ENCODE measurements at places on chromosomes 2 and 18.

GRCh38 chr2:73264332-73264606 is 20.0 kb downstream of the FBXO41 start:
- H3K27ac ChIP-seq, result no peak overlapping the region
- DNase-seq, result no peak
- H3K4me3 ChIP-seq, result no peak overlapping the region

GRCh38 chr2:157845081-157845480 is 31.0 kb downstream of the ACVR1 start:
- no peaks in the 10 kb centered on the region for H3K27me3 ChIP-seq
- no peak overlapping the region for H3K27ac ChIP-seq
- no peak for DNase-seq
- H3K4me3 ChIP-seq, result no peak overlapping the region
- no peaks in the 10 kb centered on the region for H3K36me3 ChIP-seq

DNA sequence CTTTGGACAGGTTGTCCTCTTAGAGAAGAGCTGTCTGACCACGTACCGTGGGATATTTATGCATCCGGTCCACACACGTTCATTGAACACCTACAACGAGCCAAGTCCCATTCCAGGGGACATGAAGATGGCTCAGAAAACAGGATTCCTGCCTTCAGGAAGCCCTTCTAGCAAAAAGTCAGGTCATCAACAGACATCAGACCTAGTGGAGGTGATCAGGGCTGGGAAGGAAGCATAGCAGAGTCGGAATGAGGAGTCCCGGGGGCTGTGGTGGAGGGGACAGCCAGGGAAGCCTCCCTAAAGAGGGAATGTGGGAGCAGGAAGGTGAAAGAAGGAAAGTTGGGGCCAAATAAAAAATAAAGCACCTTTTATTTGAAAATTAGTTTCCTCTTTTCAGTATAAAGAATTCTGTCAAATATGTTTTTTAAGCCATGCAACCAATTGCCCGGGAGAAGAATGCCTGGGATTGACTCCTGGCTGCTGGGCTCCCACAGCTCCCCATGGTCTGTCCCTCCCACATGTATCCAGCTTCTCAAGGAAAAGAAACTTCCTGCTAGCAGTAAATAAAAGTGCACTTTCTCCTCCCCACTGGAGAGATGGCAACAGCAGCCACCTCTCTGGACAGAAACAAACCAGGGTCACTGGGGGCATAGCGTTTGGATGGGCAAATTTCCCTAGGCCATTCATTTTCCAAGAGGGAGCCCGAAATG is 144.8 kb downstream of the SMAD7 start:
- no peak for DNase-seq
- H3K27ac ChIP-seq, result peak overlapping the region; percentile 20
- H3K4me1 ChIP-seq, result peaks cover 30% of the 10 kb centered on the region
- H3K27me3 ChIP-seq, result no peaks in the 10 kb centered on the region

DNA sequence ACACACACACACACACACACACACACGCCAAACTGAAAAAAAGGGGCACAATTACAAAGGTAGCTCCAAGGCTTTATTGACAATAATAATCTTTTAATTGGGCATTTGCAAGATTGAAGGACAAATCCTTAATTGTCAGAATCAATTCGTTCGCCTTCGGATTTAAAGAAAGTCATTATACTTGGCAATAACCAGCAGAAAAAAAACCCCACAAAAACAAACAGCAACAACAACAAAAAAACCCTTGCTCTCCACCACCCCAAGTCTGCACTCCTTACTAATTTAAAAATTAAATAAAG is 1.8 kb upstream of the HOXD8 start:
- DNase-seq, result peak; percentile 47
- H3K36me3 ChIP-seq, result peaks cover 7% of the 10 kb centered on the region
- H3K27ac ChIP-seq, result peak overlapping the region; percentile 93
- H3K4me1 ChIP-seq, result peaks cover 41% of the 10 kb centered on the region
- peaks cover 34% of the 10 kb centered on the region for H3K27me3 ChIP-seq
- peak overlapping the region; percentile 69 for H3K4me3 ChIP-seq

DNA sequence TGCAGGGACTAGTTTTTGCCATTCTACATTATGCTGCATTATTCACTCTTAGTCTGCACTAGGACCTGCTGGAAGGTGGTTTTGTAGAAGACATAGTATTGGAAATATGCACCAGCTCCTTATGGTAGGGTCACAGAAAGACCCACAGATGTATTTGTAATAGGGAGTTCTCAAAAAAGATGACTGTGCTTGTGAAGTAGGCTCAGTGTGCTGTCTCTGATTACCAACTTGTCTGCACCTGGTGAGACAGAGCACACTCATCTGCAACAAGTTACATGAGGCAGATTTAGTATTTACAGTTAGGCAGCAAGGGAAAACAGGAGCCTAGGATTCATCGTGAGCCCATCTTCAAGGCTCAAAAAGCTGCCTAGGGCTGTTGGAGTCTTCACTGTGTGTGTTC is 29.4 kb downstream of the RHBDD1 start:
- no peak overlapping the region for H3K27ac ChIP-seq
- H3K36me3 ChIP-seq, result no peaks in the 10 kb centered on the region
- H3K27me3 ChIP-seq, result no peaks in the 10 kb centered on the region
- H3K4me3 ChIP-seq, result no peak overlapping the region
- DNase-seq, result no peak

DNA sequence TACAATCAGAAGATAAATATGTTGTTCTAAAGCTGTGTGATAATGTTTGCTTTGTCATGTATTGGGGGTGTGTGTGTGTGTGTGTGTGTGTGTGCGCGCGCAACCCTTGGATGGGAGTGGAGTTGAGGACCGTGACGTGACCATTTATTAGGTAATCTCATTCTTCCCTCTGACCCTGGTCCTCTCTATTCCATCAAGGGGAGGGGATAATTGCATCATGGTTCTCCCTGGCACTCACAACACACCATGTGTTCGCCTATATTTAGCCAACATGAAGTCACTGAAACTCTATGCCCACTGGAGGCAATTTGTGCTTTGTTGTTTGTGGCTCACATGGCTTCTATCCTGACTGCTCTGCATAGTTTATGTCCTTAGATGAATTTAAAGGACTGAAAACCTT is 79.8 kb upstream of the LRPPRC start:
- no peaks in the 10 kb centered on the region for H3K4me1 ChIP-seq
- no peaks in the 10 kb centered on the region for H3K36me3 ChIP-seq
- DNase-seq, result no peak
- no peaks in the 10 kb centered on the region for H3K27me3 ChIP-seq
- H3K4me3 ChIP-seq, result no peak overlapping the region

- no peaks in the 10 kb centered on the region for H3K27me3 ChIP-seq
- peaks cover 5% of the 10 kb centered on the region for H3K36me3 ChIP-seq
- H3K4me1 ChIP-seq, result no peaks in the 10 kb centered on the region
- no peak overlapping the region for H3K27ac ChIP-seq
Observed at GRCh38 chr2:120265006-120265405, 12.4 kb downstream of the RALB start.

DNA sequence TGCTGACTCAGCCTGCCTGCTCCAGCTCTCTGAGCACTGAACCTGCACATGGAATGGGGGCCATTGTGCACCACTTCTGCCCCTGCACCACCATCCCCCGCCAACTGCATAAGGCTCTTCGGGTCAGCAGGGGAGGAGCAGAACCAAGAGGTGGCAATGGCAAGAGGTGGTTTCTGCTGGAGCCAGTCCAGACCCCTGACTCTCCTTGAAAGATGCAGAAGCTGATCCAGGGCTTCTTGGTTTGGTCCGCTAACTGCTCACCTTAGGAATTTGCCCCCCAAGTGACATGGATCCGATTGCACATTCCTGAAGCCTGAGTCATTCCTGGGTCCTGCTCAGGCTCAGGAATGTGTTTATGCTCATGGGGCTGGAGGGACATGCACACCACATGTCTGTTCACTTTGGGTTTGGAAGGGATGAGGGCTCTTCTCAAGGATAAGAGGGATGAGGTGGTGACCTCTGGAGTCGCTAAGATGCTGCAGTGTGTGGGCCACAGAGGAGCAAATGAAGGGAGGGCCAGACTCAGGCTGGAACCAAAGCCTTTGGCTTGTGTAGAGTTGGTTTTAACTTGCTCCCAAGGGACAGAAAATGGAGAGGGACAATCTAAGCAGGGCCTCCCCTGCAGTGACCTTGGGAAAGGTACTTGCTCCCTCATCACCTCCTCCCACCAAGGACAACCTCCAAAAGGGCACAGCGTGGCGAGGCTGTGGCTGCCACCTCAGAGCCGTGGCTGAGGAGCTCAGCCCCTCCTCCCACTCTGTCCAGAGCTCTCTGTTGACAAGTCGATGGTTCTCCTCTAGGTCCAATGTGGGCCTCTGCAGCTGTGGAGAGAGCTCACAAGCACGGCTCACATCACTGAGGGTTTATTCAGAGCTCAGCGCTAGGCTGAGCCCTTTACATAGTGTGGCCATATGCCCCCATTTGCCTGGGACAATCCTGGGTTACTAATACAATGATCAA is 66.2 kb downstream of the HS1BP3 start:
- H3K27ac ChIP-seq, result peak overlapping the region; percentile 29
- peaks cover 54% of the 10 kb centered on the region for H3K4me1 ChIP-seq
- no peak overlapping the region for H3K4me3 ChIP-seq
- H3K27me3 ChIP-seq, result no peaks in the 10 kb centered on the region
- no peaks in the 10 kb centered on the region for H3K36me3 ChIP-seq

GRCh38 chr2:230312638-230313037 is 14.4 kb upstream of the SP140L start:
- H3K27me3 ChIP-seq, result no peaks in the 10 kb centered on the region
- DNase-seq, result no peak
- H3K27ac ChIP-seq, result no peak overlapping the region
- H3K36me3 ChIP-seq, result no peaks in the 10 kb centered on the region

GRCh38 chr2:146227152-146228019 is 1617.4 kb upstream of the ACVR2A start:
- H3K27ac ChIP-seq, result no peak overlapping the region
- H3K4me1 ChIP-seq, result no peaks in the 10 kb centered on the region
- no peaks in the 10 kb centered on the region for H3K27me3 ChIP-seq
- H3K4me3 ChIP-seq, result no peak overlapping the region
- H3K36me3 ChIP-seq, result no peaks in the 10 kb centered on the region

GRCh38 chr2:134657650-134658250 is 61.0 kb downstream of the TMEM163 start:
- no peak for DNase-seq
- no peak overlapping the region for H3K27ac ChIP-seq
- H3K27me3 ChIP-seq, result no peaks in the 10 kb centered on the region
- H3K4me1 ChIP-seq, result no peaks in the 10 kb centered on the region

GRCh38 chr2:121966663-121967062 is 211.2 kb downstream of the TSN start:
- H3K4me1 ChIP-seq, result peaks cover 3% of the 10 kb centered on the region
- no peaks in the 10 kb centered on the region for H3K27me3 ChIP-seq
- H3K27ac ChIP-seq, result no peak overlapping the region
- H3K4me3 ChIP-seq, result no peak overlapping the region
- no peaks in the 10 kb centered on the region for H3K36me3 ChIP-seq

DNA sequence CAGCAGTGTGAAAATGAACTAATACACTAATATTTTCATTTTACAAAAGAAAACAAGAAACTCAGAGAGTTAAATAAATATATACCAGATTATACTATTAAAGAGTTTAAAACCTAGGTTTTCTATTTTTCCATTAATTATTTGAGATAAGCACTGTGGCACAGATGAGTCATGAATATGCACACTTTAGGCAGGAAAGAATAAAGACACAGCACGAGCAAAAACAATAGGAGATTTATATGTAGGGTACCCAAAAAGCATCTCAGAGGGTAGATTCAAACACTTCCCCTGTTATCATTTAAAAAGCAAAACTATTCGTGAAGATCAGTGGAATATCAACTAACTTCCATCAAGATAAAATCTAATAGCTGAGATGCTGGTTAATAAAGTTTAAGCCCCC is 430.6 kb downstream of the ERBB4 start:
- H3K4me1 ChIP-seq, result no peaks in the 10 kb centered on the region
- no peak for DNase-seq
- H3K27ac ChIP-seq, result no peak overlapping the region
- no peaks in the 10 kb centered on the region for H3K36me3 ChIP-seq
- no peak overlapping the region for H3K4me3 ChIP-seq
- no peaks in the 10 kb centered on the region for H3K27me3 ChIP-seq

GRCh38 chr2:142585785-142586184 is 291.7 kb upstream of the KYNU start:
- no peaks in the 10 kb centered on the region for H3K4me1 ChIP-seq
- no peaks in the 10 kb centered on the region for H3K27me3 ChIP-seq
- no peak overlapping the region for H3K27ac ChIP-seq
- no peak overlapping the region for H3K4me3 ChIP-seq
- H3K36me3 ChIP-seq, result no peaks in the 10 kb centered on the region

GRCh38 chr2:10824191-10824590 is 11.6 kb upstream of the PDIA6 start:
- peaks cover 8% of the 10 kb centered on the region for H3K4me1 ChIP-seq
- no peak overlapping the region for H3K4me3 ChIP-seq
- H3K27me3 ChIP-seq, result no peaks in the 10 kb centered on the region

- no peaks in the 10 kb centered on the region for H3K36me3 ChIP-seq
- H3K27me3 ChIP-seq, result peaks cover 3% of the 10 kb centered on the region
- H3K27ac ChIP-seq, result peak overlapping the region; percentile 25
- no peak for DNase-seq
- H3K4me1 ChIP-seq, result peaks cover 27% of the 10 kb centered on the region
- no peak overlapping the region for H3K4me3 ChIP-seq
Observed at GRCh38 chr18:49669403-49669802, 107.5 kb downstream of the LIPG start.

- no peak overlapping the region for H3K27ac ChIP-seq
- H3K4me3 ChIP-seq, result no peak overlapping the region
- no peaks in the 10 kb centered on the region for H3K27me3 ChIP-seq
Observed at GRCh38 chr2:207283356-207283755, 117.6 kb upstream of the KLF7 start.
